ENCODE measurements at places on chromosomes 1 and 21.

GRCh38 chr1:23525558-23526250, 5.3 kb downstream of the E2F2 start:
- DNase-seq: no peak

DNA sequence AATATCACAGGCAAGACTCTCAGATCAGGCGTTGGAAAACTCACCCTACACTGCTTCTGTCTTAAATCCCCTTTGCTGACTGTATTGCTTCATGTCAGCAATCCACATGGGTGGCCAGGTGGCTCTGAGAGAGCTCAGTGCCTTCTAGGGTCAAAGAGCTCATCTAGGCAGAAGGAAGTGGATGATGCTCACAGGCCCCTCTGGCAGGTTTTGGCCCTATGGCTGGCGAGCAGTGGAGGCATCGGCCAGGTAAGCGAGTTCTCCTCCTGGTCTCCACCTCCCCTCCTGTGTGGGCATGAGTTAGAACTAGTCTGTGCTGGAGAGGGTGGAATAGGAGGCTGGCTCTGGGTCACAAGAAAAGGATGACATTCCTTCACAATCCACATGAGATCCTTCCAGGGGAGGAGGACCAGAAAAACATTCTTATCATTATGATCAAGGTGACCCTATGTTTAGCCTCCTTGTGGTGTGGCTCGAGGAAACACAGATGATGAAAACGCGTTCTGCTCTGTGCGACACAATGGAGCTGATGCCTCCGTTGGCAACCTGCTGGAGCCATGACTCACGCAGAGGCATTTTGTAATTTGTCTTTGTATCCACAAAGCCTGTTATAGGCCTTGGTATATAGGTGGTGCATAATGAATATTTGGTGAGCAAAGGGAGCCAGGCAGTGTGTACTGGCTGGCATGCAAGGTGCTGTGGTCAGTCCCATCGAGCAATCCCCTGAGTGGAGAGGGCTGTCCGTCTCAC, 264.6 kb upstream of the RAB4A start:
- no peak for DNase-seq

DNA sequence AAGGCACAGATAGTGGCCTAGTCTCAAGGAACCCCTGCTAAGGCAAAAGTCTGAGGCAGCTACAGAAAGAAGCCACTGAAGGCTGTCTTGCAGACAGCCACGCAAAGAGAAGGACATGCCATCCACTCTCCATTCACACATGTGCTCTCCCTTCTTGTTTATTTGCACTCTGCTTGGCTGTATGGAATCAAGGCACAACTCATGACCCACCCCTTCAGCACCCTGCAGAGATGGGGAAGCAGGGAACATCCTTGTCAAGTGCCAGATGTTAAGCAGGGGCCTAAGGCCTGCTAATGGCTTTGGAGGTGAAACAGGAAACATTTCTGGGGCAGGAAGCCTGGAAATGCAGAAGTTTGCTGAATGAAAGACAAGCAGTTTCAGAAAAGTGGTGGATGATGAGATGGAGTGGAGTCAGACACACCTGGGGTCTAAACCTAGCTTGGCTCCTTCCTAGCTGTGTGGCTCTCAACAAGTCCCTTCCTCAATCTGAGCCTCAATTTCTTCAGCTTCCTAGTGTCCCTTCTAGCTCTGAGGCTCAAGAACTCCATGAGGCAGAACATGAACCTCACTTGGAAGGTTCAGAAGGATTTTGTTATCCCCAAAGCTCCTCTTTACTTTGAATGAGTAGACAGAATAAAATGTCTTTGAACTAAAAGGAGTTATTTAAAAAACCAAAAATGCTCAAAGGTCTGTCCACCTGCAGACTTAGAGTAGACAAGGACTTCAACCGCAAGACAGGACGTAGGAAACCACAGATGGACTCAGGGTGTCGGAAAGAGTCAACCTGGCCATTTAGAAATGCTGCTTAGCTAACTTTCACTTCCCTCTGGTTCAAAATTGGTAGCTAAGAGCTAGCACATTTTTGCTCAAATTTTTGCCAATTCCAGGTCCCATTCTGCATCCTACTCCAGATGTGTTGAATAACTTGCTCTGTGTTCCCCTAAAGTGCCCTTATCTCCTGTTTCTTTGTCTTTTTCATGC, 283.1 kb downstream of the PLPP3 start:
- DNase-seq: no peak

- peak; percentile 31 for DNase-seq
Measured at GRCh38 chr21:44354775-44355771, 1.7 kb downstream of the TRPM2 start.

GRCh38 chr21:37415939-37416338, 49.4 kb downstream of the DYRK1A start:
- peak; percentile 50 for DNase-seq

GRCh38 chr1:214337511-214337910, 56.6 kb downstream of the SMYD2 start:
- DNase-seq: no peak

DNA sequence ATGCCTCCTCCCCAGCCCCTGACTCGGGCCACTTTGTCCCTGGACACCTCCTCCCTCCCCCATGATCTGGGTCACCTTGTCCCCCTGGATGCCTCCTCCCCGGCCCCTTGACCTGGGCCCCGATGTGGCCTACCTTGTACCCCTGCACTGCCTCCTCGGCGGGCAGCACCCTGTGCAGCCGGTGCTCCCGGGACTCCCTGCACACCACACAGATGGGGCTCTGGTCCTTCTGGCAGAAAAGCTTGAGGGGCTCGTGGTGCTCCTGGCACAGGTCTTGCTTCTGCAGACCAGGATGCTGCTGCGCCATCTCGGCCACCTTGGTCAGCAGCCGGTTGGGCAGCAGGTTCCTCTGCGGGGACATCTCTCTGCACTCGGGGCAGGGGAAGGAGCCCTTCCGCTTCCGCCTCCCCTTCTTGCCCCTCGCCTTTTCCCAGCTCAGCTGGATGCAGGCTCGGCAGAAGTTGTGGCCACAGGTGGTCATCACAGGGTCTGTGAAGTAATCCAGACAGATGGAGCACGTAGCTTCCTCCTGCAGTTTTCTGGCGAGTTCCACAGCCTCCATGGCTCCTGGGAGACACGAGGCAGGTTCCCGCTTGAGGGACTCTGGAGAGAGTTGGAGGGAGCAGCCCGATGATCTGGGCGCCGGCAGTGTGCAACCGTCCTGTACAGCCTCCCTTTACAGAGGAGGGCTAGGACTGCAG, 2.0 kb downstream of the TRIM17 start:
- DNase-seq: no peak

- DNase-seq: no peak
Measured at GRCh38 chr1:208600456-208601190, 356.4 kb upstream of the PLXNA2 start.

DNA sequence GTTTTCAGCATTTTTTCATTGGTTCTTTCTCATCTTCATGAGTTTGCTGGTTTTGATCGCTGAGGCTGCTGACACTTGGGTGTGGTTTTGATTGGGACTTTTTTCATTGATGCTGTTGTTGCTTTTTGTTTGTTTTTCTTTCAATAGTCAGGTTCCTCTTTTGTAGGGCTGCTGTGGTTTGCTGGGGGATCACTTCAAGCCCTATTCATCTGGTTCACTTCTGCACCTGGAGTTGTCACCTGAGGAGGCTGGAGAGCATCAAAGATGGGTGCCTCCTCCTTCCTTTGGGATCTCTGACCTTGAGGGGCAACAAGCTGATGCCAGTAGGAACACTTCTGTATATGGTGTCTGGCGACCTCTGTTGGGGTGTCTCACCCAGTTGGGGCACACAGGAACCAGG, 1279.9 kb upstream of the TMPRSS15 start:
- DNase-seq: no peak

GRCh38 chr1:68355614-68356013, 94.1 kb downstream of the RPE65 start:
- no peak for DNase-seq

GRCh38 chr1:54566438-54567141, 18.6 kb downstream of the ACOT11 start:
- DNase-seq: no peak

DNA sequence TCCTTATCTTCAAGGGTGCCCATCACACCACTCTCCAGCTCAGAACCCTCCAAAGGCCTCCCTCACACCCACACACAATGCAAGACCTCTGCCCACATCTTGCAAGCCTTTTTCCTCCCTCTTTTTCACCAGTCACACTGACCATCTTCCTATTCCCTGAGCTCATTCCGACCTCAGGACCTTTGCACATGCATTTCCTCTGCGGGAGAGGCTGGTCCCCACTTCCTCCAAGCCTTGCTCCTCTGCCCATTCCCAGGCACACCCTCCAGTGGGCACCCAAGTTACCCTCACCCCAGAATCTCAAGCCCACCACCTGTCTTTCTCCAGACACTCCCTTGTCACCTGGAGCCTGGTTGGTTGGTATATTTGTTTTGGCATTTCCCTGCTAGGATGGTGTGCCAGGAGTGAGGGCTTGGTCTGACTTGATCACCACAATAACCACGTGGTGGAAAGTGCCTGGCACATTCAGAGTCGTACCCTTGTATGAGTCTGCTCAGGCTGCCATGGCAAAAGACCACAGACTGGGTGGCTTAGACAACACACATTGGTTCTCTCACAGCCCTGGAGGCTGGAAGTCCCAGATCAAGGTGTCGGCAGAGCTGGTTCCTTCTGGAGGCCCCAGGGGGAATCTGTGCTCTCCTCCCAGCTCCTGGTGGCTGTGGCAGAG, 13.2 kb downstream of the MX2 start:
- no peak for DNase-seq

DNA sequence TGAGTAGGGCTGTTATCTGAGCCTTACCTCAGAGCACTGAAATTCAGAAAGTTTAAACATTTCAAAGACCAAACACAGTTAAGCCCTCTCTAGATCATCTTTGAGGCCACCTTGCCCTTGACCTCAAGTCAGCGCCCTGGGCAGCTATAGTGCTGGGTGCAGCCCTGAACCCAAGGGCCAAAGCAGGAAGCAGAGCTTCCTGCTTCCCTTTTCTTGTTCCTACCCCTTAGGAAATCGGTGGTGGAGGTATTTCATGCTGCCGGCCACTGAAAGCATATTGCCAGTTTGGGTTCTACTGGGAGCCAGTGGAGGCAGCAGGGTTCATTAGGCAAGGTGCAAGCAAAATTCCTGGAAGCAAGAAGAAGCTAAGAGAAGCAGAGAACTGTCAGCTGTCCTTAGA, 26.1 kb downstream of the CD244 start:
- peak; percentile 59 for DNase-seq

GRCh38 chr21:44356636-44357035, 3.2 kb downstream of the TRPM2 start:
- DNase-seq: peak; percentile 93

- no peak for DNase-seq
Measured at GRCh38 chr1:2936559-2937515, 84.4 kb upstream of the ACTRT2 start.

DNA sequence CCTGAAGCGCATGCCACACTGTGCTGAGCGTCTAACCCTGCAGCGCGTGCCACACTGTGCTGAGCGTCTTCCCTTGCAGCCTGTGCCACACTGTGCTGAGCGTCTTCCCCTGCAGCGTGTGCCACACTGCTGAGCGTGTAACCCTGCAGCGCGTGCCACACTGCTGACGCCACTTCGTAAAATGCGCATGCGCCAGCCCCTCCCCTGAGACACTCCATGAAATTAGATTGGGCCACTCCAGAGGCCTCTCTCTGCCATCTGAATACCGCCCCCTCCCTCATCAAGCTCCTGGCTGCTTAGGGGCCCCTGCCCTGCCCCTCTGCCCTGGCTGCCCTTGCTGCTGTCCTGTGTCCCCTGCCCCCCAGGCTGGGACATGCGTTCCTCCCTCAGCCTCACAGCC, 84.8 kb downstream of the POFUT2 start:
- DNase-seq: no peak

DNA sequence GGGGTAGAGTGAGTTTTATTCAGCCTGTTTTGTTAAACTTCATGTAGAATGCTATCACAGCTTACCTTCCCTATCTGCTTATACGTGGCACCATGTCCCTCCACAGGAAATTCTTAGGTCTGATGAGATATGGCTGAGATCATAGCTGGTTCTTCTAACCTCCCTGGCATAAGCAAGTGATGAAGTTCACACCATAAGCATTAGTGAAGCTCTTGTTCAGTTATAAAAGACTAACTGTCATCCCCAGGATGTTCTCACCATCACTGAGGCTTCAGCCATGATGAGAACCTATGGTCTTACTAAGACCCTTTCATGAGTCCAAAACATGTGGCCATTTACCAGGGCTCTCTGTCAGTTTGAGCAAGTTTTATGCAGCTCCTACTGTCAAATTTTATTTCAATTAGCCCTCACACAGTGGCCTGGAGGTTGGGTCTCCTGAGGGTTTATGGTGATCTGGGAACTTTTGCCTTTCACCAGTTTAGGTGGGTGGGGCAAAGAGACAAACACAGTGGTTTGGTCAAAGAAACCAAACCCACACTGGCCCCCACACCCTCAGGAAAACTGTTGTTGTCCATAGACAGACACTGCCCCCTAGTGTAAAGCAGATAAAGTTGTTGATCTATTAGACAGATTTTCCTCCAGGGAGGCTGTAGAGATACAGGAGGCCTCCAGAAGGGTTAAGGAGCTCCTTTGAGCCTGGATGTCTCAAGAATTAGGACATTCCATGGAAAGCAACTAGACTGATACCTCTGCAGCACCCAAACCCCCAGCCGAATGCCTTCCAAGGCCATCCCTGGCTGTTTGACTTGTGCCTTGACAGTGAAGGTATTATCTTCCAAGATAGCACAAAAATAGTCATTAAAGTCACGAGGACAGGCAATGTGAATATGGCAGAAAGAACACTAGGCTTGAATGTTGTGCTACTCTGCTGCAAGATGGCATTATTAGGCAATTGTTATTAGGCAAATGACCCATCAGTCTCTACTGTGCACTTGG, 5.0 kb downstream of the SLC22A15 start:
- peak; percentile 55 for DNase-seq

DNA sequence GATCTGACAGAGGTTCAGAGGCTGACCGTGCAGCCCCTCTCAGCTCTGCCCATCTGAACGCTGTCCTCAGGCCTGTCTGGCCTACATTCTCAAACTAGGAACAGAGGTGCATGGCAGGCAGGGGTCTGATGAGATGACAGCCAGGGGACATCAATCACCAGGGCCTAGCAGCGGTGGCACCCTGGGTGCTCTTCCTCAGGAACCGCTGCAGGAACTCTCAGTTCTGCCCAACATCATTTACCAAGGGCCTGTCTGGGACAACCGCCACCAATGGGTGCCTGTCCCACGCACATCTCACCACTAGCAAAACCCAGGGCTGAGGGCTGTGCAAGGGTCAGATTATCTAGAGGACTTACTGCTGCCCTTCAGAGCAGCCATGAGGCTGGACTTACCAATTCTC, 245.7 kb downstream of the TOMM20 start:
- DNase-seq: no peak

GRCh38 chr1:233945573-233945972, 41.1 kb downstream of the SLC35F3 start:
- no peak for DNase-seq

Data from inflammatory macrophage treated with lipopolysaccharide for 4 hours (primary cell).